Endodermal cell (in vitro differentiated cells): ENCODE measurements at places on chromosomes 12 and 14.

DNA sequence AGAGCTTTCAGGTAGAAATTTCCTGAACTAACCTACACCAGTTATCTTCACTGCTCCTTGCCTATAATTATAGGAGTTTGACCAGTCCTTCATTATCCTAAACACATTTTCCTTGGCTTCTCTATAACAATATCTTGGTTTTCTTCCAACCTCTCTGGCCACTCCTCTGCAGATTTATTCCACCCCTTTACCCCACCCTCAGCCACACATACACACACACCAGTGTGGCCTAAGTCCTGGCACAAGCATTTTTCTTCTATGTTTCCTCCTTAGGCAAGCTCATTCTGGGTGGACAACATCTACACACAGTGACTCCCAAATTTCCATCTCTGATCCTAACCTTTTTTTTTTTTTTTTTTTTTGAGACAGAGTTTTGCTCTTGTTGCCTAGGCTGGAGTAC, 25.1 kb downstream of the CDK17 start:
- no peak for DNase-seq

DNA sequence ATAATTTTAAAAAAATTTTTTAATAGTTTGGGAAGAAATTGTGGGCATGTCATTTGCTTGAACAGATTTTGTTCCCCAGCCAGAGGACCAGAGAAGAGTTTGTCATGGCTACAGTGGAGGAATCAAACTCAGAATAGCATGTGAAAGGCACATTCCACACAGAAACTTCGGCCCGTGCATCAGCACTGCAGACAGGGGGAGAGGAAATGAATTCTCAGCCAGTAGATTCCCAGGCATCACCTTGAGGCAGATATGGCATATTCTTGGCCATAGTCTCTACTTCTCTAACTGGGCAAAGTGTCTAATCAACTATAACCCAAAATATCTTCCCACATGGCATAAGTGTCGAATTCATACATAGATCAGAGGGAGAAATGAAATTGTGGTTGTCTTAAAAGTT, 153.3 kb downstream of the PRKCH start:
- DNase-seq = no peak

DNA sequence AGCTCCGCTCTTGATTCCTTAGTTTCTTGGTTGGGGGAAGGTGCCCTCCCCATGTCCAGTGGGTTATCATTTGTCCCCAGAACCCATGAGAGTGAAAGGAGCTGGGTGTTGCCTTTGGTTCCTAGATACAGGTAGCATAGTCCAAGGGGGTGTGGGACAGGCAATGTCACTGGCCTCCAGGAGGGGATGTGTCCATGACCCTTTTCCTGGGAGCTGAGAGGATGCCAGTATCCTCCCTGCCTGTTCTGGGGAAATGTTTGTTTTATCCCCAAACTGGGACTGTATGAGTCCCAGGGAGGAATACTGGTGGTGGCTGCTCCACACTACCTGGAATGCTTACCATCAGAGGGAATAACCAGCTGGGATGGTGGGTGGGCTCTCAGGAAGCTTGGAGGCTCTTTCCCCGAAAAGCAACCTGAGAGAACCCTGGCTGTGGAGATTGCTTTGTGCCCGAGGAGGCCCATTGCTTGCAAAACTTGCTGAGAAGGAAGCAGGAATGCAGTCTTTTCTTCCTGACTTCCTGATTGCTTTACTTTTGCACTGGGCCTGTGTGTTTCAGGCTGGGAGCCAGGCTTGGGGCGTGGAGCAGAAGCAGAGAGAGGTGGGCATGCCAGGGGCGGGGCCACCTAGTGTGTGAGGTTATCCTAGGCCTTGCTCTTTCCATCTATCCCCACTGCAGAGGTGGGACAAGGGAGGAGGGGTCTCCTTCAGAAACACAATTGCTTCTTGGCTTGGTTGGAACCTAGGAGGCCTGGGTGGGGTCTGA, 715 bp upstream of the SLC10A1 start:
- no peak for DNase-seq

DNA sequence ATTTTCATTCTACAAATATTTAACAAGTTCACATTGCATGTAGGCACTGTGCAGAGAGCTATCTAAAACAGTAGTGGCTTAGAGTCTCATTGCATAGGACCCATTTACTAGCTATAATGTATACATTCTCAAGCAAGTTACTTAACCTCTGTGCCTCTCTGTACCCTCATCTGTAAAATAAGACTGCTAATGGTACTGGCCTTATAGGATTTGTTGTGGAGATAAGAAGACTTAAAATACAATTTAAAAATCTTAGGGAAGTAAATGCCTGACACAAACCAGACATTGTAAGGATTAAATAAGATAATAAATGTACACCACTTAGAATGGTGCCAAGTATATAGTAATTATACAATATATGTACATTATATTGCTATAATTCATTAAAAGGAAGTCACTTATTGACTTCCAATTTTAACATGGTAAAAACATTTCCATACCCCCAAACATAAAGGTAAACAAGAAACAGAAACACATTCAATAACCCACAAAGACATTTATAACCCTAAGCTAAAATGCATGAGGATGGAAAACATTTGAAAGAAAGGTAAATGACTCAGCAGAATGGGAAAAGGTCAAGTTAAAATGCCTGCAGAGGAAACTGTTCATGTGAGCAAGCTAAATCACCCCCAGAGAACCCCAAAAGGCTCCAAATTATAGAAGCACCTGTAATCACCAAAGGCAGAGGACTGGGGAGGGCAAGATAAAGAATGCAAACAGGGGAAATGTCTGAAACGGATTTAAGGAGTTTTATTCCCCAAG, 30.8 kb downstream of the RPS6KA5 start:
- DNase-seq = no peak

DNA sequence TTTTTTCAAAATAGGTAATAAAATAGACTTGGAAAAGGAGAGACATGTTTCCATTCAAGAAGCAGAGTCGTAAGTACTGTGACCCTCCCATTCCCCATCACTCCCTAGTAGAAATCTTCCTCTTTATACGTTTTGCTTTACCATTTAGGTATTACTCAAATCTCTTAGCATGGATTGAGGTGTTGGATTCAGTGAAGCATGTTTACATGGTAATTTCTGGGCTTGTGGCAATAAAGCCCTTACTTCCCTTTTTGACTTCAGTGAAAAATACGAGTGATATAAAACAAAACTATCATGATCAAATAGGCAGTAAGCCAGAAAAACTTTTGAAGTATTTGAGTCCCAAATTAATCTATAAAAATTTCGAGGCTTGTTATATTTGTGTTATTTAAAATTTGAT, 27.4 kb downstream of the RAB21 start:
- no peak for DNase-seq
